ENCODE measurements at places on chromosomes 2 and 18.
A peak's percentile ranks its signal among the peaks of the same experiment; 100 is the strongest.

- no peak for DNase-seq
Observed at GRCh38 chr2:37102588-37102987, 18.3 kb downstream of the GPATCH11 start.

- no peak for DNase-seq
Observed at GRCh38 chr2:98036349-98037000, 40.7 kb upstream of the TMEM131 start.

- no peak for DNase-seq
Observed at GRCh38 chr2:159559034-159559433, 57.3 kb downstream of the BAZ2B start.

- DNase-seq = no peak
Observed at GRCh38 chr18:30265190-30265589, 777.4 kb downstream of the DSC3 start.

GRCh38 chr2:121162893-121163292 is 122.1 kb downstream of the TFCP2L1 start:
- no peak for DNase-seq

DNA sequence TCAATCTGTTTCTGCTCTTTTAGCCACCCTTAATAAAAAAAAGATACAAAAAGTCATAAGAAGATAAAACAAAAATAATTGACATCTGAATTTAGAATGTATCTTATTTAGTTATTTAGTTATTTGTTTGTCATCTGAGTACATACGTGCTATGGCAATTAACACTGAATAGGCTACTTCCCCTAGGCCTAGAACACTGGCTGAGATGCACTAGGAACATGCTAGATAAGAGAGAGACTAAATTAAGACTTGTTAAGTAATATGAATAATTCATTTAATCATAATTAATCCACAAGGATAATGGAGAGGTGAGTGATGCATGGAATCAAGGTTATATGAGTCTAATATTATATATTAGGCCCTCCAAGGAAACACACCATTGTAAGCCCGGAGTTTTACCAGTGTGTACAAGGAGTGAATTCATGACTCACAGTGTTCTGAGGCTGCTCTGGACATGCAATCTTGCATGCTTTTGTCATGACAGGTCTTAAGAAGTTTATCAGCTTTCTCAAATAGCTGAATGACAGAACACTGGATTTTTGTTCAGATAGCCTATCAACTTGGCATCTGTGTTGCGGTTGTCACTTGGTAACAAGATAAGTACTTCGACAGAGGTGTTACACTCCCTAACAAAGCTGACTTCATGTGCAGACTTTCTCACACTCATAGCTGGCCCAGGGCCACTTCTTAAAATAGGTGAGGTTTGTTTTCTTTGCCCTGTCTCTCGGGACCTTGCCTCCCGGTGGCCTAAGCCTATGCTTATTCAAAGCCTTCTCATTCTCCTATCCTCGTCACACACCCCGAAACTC is 5.0 kb upstream of the SERPINB2 start:
- no peak for DNase-seq

GRCh38 chr18:42446195-42446594 is 491.2 kb downstream of the PIK3C3 start:
- DNase-seq = no peak

DNA sequence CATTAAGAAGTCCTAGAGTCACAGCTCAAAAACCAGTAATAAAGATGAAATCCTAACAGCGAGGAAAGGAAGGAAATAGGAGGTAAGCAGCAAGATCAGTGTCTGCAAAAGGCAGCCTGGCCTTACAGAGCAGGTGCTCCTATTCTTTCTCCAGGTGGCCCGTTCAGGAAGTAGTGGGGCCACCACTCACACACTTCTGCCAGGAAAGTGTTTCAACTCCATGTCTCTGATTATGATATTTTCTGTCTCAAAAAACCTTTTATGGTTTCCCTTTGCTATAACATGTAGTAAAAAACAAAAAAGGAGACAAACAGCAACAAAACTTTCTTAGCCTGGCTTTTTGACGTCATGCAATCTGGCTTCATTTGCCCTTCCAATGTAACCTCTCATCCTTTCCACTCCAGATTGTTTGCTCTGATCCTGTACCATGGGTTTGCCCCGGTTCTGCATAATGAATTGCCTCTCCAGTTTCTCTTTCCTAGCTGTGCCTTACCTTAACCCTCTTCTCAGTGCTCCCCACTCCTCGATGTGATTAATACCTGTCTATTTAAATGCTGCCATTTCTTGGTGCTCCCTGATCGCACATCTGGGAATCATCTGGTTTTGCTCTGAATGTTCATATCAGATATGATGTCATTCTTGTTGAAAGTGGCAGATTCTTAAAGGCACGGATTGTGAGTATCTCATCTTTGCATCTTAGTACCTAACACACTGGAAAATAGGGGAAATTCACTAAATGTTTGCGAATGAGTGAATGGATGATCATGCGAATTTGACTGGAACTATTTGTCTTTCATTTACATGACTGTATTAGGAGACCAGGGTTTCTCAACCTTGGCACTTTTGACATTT is 50.6 kb upstream of the PTPRM start:
- no peak for DNase-seq

DNA sequence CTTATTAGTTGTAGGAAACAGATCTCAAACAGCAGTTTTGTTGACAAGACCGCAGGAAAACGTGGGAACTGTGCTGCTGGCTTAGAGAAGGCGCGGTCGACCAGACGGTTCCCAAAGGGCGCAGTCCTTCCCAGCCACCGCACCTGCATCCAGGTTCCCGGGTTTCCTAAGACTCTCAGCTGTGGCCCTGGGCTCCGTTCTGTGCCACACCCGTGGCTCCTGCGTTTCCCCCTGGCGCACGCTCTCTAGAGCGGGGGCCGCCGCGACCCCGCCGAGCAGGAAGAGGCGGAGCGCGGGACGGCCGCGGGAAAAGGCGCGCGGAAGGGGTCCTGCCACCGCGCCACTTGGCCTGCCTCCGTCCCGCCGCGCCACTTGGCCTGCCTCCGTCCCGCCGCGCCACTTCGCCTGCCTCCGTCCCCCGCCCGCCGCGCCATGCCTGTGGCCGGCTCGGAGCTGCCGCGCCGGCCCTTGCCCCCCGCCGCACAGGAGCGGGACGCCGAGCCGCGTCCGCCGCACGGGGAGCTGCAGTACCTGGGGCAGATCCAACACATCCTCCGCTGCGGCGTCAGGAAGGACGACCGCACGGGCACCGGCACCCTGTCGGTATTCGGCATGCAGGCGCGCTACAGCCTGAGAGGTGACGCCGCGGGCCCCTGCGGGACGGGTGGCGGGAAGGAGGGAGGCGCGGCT is at the start of gene TYMS:
Gene TYMS, plus strand, starts transcription at position 343 of the 690 bp plus-strand sequence. Its CDS starts 90 bp downstream, at position 433.
- DNase-seq = peak; percentile 55

DNA sequence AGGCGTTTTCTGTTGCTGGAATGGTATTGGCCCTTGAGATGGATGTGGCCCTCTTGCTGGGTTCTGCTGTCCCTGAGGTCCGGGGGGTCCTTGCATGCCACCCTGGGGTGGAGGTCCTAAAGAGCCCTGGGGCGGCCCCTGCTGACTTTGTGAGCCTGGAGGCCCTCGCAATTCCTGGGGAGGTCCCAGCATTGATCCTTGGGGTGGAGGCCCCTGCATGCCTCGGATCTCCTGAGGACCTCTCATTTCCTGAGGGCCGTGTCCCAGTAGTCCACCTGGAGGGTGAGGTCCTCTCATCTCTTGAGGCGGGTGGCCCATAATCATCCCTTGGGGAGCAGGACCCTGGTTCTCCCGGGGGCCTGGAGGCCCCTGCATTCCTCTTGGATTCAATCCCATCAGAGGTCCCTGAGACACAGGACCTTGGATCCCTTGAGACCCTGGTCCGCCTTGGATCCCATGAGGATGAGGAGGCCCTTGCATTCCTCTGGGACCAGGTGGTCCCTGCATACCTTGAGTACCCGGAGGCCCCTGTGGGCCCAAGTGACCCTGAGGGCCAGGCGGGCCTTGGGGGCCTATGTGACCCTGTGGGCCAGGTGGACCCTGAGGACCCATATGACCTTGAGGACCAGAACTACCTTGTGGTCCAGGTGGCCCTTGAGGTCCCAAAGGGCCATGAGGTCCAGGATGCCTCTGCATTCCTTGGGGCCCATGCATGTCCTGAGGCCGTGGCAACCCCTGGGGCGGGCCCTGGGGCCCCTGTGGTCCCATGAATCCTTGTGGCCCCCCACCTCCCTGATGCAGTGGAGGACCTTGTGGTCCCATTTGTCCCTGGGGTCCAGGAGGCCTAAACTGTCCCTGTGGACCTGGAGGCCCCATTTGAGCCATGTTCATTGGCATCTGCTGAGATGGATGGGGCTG is 18.3 kb downstream of the SFT2D3 start:
- no peak for DNase-seq

DNA sequence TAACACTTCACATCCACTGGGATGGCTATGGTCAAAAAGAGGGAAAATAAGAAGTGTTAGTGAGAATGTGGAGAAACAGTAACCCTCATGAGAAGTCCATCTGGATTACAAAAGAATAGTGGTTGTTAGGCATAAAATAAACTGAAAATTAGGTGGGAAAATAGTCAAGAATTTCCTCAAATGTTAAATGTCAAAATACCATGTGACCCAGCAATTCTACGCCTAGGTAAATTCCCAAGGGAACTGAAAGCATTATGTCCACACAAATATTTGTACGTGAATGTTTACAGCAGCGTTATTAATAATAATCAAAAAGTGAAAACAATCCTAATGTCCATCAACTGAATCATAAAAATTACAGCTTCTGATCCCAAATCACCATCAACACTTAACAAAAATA is 11.0 kb downstream of the WDR33 start:
- no peak for DNase-seq

GRCh38 chr2:203940039-203940438 is 3.5 kb downstream of the ICOS start:
- no peak for DNase-seq

DNA sequence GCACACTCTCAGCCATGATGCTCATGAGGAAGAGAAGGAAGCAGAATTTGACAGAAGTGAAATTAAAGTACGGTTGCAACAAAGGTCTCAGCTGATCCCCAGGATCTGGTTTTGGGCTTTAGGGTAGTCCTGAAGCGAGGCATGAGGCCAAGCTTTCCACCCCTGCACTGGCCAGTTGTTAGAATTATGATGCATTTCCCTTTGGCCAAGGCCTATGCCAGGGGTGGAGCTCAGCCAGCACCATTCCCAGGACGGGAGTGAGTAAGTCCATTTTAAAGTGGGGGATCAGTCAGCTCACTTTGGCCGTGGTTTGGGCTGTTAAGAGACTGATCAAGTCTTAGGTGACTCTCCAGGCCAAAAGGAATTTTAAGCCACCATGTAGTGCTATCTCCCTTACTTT is 314.5 kb upstream of the MMADHC start:
- DNase-seq = no peak

DNA sequence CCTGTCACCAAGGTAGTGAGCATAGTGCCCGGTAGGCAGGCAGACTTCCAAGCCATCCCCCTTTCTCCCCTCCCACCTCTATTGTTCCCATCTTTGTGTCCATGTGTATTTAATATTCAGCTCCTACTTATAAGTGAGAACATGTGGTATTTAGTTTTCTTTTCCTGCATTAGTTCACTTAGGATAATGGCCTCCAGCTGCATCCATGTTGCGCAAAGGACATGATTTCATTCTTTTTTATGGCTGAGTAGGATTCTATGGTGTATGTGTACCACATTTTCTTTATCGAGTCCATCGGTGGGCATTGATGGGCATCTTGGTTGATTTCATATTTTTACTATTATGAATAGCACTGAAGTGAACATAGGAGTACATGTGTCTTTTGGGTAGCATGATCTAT is 35.3 kb downstream of the MMADHC start:
- no peak for DNase-seq

- no peak for DNase-seq
Observed at GRCh38 chr2:134233728-134234136, 20.1 kb upstream of the MGAT5 start.

DNA sequence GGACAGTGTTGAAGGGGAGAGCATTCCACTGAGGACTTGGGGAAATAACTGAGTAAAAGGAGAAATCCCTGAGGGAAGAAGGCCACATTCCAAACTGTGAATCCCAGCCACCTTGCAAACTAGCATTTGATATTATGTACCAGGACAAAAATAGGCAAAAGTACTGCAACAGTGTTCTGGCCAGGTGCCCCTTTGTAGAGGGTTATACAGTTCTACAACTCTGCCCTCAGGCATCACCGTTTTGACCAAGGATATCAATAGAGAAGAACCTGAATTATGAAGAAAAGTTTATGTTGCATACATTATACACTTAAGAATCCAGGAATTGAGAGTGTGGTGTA is 20.6 kb upstream of the CAVIN2 start:
- DNase-seq = no peak

GRCh38 chr2:236673823-236674185 is 104.2 kb downstream of the ACKR3 start:
- no peak for DNase-seq

GRCh38 chr2:41042343-41042742 is 590.5 kb upstream of the SLC8A1 start:
- no peak for DNase-seq

- no peak for DNase-seq
Observed at GRCh38 chr2:190486037-190486623, 48.4 kb downstream of the NEMP2 start.

DNA sequence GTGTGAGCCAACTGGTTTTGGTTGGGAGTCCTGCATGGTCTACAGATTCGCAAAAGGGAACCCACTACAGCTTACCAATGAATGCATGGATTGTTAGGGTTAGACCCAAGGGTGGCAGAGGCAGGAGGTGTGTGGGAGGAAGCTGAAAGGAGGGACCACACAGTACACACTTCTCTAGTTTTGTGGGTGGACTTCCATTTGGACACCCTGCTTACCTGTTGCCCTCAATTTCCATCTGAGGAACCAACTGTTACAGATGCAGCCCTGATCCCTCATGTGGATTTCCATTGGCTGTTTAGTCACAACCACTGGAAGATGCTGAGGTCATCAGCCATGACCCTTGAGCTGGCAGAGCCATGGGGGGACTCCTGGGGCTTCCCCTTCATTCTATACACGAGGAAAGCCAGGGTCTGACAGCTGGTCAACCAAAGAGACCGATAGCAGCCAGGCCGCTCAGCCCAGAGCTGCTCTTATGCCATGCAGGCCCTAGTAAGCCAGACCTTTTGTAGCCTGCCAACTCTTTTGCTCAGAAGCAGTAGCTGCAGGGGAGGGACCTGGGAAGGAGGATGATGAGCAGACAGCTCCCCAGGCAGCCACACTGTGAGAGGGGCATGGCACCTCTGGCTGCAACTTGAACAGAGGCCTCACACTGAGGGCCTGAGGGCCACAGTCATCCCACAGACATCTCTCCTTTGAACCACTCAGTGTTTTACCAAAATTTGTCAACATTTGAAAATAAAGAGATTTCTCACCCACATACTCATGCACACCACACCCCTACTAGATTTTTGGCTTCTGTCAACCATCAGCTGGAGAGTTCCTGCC is 162.1 kb downstream of the SETBP1 start:
- DNase-seq = no peak

All from NCI-H526 (cell line).